ENCODE measurements at places on chromosomes 4 and X.
A peak's percentile ranks its signal among the peaks of the same experiment; 100 is the strongest.

GRCh38 chrX:6021316-6022091, 207.2 kb downstream of the NLGN4X start:
- ATAC-seq = no peak

DNA sequence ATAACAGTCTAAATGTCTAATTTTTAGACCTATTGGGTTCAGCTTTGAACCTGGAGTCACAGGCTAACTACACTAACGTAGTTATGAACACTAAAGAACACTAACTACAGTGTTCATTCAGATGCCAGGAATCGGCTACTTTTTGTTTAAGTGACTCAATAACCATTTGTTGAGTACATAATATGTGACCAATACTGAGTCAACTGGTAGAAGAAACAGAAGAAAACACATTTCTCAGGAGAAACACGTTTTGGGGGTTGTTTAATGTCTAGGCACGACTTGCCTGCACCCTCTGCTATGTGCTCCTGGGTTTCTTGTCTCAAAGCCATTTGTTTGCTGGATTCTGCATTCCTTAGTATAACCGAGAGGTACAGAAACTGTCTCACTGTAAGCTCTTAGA, 18.6 kb upstream of the CLNK start:
- ATAC-seq = no peak

- ATAC-seq = peak; percentile 54
Observed at GRCh38 chr4:147157860-147158701, 212.4 kb upstream of the TTC29 start.

DNA sequence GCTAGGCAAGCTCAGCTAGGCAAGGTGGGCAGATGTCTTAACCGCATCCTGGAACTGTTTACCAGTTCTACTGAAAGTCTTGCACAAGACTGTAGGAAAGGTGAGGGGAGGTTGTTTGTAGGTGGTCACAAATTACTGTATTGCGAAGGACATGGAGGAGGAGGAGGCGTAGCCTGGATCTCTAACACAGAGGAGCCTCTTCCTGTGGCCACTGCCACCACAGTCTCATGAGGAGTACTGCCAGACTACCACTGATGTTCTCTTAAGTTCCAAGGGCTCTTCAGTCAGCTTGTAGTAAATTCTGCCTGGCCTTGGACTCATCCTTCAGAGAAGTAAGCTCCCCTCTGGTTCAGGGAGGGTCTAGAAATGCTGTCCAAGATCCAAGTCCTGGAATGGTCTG, 258.6 kb downstream of the FAT4 start:
- ATAC-seq = peak; percentile 55

DNA sequence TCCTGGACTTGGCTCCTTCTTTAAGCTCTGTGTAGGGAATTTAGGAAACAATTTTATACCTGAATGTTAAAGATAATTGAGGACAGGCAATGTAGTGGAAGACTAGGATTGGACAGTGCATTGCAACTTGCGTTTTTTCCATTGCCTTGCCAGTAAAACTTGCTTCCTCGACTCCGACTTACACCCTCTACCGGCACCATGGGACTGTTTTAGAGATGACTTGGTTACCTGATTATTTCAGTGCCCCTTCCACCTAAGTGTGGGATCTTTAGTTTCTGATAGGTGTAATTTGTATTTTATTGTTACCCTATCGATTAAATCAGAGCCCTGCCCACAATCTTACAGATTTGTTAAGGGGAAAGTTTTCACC, 1.2 kb downstream of the PRPS1 start:
- ATAC-seq = no peak

- no peak for ATAC-seq
Observed at GRCh38 chrX:52277666-52278065, 91.2 kb upstream of the XAGE2 start.

DNA sequence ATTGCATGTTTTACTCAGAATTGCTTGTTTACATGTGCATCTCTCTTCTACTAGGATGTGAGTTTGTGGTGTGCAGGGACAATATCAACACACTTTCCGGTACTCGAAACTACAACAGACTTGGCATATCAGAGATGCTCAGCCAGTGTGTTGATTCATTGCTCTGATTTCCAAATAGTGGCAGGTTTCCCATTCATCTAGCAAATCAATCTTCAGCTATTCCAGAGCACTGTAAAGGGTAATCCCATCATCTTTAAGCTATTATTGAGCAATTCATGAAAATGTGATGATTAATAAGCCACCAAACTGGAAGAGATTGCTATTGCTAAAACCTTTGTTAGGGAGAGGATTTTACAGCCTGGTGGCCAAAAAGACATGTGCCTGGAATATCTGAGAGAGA, 574.2 kb upstream of the CPEB2 start:
- ATAC-seq = no peak

DNA sequence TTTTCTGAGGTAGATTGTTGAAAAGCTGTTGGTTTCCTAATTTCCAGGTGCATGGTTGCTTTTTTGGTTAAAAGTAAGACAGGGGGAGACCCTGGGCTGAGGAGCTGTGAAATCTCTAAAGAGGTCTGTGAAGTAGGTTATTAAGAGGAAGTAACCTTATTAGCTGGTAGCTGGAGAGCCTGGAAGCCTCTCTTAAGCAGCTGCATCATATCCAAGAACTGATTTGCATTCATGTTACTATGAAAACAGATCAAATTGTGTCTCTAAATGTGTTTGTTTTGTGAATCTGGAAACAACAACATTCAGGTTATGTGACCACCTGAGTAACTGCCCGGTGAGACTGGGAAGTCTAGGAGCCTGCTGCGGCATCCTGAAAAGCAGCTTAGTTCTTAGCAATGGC, 54.1 kb downstream of the ARHGAP10 start:
- ATAC-seq = peak; percentile 41

DNA sequence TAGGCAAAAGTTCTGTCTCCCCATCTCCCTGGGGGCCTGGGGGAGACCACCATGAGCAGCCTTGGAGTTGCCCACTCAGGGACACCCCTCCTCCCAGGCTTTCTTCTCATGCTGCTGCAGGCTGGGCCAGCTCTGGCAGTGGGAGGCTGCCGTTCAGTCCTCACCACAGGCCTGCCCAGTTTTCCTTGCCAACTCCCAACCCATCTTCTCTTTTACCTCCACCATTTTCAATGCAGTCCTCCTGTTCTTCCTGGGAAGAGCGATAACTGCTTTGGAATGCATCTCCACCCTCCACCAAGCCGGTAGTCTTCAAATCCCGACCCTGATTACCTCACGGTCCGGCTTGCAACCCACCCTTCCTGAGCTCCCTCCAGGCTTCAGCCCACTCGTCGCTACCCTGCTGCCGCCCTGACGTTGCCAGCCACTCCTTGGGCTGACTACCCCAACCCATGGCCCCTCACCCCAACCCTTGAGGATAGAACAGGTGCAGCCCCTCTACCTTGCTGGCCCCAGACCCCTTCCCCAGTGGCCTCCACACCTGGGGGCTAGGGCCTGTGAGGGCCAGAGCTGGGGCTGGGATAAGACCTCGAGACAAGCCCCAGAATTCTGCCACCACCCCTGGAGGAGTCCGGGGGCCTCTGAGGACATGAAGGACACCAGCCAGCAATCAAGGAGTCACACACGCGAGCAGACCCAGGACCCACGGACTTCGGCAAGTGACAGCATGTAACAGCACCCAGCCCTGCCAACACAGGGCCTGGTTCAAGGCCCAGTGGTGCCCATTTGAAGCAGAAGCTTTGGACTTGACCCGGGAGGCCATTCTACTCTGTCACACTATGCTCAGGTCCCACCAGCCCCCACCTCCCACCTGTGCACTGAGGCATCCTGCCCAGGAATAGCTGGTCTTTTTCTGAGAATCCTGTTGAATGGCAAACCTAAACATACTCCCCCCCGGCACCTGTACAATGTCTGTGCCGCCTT, 9.2 kb downstream of the WDR1 start:
- no peak for ATAC-seq

- ATAC-seq = no peak
Observed at GRCh38 chr4:95293014-95293413, 255.8 kb downstream of the UNC5C start.

- ATAC-seq = no peak
Observed at GRCh38 chr4:23942471-23942870, 52.6 kb upstream of the PPARGC1A start.

DNA sequence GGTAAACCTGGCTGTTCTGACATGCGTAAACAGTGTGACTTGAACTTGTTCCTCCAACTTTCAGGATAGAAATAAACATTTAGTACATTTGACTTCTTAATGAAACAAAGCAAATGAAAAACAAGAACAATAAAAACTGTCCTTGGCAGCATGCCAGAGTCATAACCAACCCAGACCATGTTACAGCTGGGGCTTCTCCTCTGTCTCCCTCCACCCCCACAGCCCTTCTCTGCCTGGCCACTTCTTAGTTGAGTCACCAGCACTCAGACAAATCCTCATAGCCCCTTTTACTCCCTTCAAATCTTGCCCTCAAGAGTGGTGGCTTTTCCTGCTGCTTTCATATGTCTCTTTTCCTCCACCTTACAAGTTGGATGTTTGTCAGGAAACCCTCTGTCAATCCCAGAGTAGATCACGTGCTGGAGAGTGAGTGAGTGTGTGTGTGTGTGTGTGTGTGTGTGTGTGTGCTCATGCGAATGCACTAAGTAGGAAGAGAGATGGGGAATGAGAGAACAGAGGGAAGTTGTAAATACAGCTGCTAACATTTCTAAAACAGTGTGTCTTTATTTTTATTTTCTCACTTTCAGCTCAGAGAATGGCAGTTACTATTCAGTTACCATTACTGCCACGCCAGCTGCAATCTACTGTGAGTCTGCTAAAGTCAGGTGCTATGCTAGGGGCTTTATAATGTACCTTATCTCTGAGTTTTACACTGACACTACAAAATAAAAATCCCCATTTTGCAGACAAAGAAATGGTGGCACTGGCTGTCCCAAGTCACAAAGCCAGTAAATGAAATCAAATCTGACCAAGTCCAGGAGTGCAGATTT, 15.0 kb downstream of the SCARB2 start:
- ATAC-seq = peak; percentile 76

All from stimulated activated memory B cell treated with anti-CD40 and anti-IgM and Interleukin-4, amounts not matched to agents 10 μg/mL and 1 μg/mL and 100 μg/mL, for 72 hours (primary cell).